Activated T-cell treated with anti-CD3 and anti-CD28 coated beads, Interleukin-2, amount 50 U/mL, for 72 hours (primary cell): ENCODE measurements at places on chromosomes 2 and 18.

DNA sequence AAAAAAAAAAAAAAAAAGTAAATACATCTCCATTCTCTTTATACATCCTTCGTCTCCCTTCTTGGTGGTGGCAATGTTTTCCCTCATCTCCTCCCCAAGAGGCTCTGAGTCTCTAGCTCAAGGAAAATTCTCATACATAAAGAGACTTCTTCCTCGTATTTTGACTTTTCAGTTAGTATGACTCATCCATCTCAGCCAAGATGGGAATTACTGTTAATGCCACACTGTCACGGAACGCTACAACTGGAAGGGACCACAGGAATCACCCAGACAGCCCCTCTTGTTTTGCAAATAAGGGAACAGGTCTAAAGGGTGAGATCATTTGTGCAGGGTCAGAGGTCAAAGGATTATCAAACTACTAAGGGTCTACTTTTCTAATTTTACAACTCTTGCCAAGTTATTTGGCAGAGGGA lies 19.5 kb downstream of the NFE2L2 start:
- peaks cover 87% of the 10 kb centered on the region for H3K4me1 ChIP-seq
- H3K4me3 ChIP-seq = no peak overlapping the region
- H3K27me3 ChIP-seq = no peaks in the 10 kb centered on the region
- H3K36me3 ChIP-seq = peaks cover 11% of the 10 kb centered on the region
- H3K27ac ChIP-seq = peak overlapping the region; percentile 66
- no peak for DNase-seq

GRCh38 chr18:45637546-45638327 lies 22.5 kb downstream of the SLC14A2 start:
- no peak for DNase-seq
- no peaks in the 10 kb centered on the region for H3K27me3 ChIP-seq

DNA sequence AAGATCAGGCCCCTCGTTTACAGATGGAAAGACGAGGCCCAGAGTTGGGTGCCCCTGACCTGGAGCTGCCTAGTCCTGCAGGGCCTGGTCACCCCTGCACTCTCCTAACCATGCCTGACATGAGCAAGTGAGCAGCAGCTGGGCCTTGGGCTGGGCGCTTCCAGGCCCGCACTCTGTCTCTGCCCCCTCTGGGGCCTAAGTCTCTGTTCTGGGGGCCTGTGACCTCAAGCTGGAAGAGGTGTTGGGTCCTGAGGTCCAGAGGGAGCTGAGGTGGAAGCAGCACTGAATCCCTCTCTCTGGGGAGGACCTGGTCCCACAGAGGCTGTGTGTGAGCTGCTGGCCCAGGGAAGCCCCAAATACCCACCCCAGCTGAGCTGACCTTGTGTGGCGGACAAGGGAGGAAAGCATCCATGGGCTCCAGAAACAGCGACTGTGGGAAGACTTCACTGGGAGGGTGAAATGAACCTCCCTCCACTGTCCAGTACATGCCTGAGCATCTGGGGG lies 46.1 kb upstream of the GPC1 start:
- no peaks in the 10 kb centered on the region for H3K36me3 ChIP-seq
- no peak for DNase-seq
- H3K4me3 ChIP-seq = no peak overlapping the region
- no peaks in the 10 kb centered on the region for H3K27me3 ChIP-seq
- no peak overlapping the region for H3K27ac ChIP-seq

DNA sequence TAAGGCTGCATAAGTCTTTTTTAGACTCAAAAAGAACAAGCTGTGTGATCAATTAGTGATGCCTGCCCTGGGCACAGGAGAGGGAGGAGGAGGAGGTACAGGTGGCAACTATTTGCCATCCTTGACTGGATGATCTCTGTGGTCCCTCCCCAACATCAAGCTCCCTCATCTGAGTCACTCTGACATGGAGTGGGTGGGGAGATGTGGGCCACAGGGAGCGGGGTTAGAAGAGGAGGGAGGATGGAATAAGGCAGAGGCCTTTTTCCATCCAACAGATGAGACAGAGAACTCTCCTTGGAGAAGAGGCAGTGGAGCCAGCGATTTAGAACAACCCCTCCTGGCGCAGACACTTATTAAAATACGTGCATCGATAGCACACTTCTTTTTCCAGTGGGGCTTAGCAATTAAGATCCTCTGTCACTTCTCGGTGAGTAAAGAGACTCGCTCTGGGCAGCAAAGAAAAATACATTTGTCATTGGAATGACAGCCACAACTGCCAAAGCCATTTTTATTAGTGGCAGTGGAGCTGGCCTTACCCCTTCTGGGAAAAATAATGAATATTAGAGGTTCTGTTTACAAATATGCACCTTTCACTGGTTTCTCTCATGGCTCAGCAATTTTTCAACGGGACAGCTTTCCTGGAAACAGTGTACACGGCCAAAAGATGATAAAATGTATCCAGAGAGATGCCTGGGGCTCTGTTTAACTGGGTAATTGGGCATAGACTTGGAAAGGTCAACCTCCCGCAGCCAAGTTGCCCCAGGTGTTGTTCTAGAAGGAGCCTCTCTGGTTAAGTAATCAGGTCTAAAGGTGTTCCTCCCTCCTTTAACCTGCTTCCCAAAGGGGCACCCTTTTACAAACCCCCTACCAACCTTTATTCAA lies 238.4 kb upstream of the CXCR4 start:
- H3K4me1 ChIP-seq = peaks cover 74% of the 10 kb centered on the region
- DNase-seq = no peak
- H3K27ac ChIP-seq = no peak overlapping the region
- no peak overlapping the region for H3K4me3 ChIP-seq
- H3K27me3 ChIP-seq = no peaks in the 10 kb centered on the region

DNA sequence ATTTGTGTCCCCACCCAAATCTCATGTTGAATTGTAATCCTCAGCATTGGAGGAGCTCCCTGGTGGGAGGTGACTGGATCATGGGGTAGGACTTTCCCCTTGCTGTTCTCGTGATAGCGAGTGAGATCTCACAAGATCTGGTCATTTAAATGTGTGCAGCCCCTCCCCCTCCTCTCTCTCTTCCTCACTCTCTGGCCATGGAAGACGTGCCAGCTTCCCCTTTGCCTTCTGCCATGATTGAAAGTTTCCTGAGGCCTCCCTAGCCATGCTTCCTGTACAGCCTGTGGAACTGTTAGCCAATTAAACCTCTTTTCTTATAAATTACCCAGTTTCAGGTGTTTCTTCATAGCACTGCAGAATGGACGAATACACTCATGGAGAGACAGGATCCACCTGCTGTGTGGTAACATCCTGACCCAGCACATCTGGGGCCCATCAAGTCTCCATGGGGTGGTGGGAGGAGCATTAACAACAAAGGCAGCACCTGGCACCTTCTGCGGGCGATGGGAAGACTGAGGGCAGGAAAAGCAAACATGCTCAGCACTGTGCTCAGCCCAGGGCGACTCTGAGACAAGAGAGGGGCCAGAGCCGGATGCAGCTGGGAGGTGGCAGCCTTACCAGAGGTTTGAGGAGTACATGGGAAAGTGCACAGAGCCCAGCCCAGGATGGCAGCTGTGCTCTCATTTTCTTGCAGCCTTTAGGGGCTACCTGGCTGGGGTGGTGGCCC lies 16.2 kb upstream of the ALPP start:
- no peaks in the 10 kb centered on the region for H3K27me3 ChIP-seq
- H3K36me3 ChIP-seq = no peaks in the 10 kb centered on the region
- H3K4me1 ChIP-seq = peaks cover 21% of the 10 kb centered on the region
- no peak for DNase-seq
- H3K4me3 ChIP-seq = peak overlapping the region; percentile 42
- H3K27ac ChIP-seq = no peak overlapping the region

- no peaks in the 10 kb centered on the region for H3K36me3 ChIP-seq
- no peak overlapping the region for H3K27ac ChIP-seq
- H3K27me3 ChIP-seq = peaks cover 35% of the 10 kb centered on the region
Measured at GRCh38 chr18:75546964-75547363, 119.5 kb upstream of the SMIM21 start.

DNA sequence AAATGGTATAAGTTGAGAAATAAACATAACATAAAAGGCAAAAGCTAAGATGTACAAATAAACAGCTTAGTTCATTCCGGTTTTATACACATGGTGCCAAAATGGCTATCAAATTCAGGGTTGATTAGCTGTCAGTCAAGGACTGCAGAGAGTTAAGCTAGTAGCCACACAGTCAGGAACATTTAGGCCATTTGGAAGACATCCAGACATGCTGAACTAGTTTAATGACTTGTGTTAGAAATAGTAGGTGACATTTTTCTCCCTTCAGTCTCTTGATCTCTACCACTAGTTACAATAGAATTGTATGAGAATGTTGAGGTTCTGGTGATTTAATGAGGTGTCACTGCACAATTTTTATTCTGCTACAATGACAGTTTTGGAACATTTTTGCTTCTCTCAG lies 394.4 kb upstream of the SPHKAP start:
- no peaks in the 10 kb centered on the region for H3K4me1 ChIP-seq
- no peak overlapping the region for H3K27ac ChIP-seq
- H3K36me3 ChIP-seq = no peaks in the 10 kb centered on the region
- no peak overlapping the region for H3K4me3 ChIP-seq
- H3K27me3 ChIP-seq = no peaks in the 10 kb centered on the region

GRCh38 chr2:140600116-140600515 lies 1530.7 kb downstream of the LRP1B start:
- H3K36me3 ChIP-seq = no peaks in the 10 kb centered on the region
- no peaks in the 10 kb centered on the region for H3K4me1 ChIP-seq
- H3K27me3 ChIP-seq = no peaks in the 10 kb centered on the region
- H3K27ac ChIP-seq = no peak overlapping the region
- DNase-seq = no peak
- H3K4me3 ChIP-seq = no peak overlapping the region

GRCh38 chr2:67974559-67975430 lies 88.0 kb downstream of the C1D start:
- peaks cover 7% of the 10 kb centered on the region for H3K27me3 ChIP-seq
- H3K4me3 ChIP-seq = no peak overlapping the region
- H3K27ac ChIP-seq = no peak overlapping the region

GRCh38 chr2:102235042-102235473 lies 48.2 kb downstream of the IL1RL2 start:
- H3K36me3 ChIP-seq = peaks cover 6% of the 10 kb centered on the region
- peak overlapping the region; percentile 27 for H3K4me3 ChIP-seq
- no peak overlapping the region for H3K27ac ChIP-seq

DNA sequence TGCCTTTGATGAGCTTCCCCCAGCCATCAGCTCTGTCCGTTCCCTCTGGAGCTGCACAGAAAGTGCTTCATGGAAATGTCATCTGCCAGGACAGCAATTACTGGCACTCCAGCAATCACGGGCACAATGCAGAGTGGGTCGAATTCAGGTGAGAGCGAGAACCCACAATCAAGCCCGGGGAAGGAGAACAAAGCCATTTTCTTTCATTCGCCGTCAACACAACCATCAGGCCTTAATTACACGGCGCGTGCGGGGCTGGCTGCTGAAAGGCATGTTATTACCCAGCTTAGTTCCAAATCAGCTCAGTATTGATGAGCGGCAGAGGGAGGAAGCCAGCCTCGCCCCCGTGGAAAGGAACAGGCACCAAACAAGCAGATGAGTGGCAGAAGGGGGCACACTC lies 143.9 kb downstream of the MYT1L start:
- no peaks in the 10 kb centered on the region for H3K36me3 ChIP-seq
- no peak for DNase-seq
- H3K4me3 ChIP-seq = no peak overlapping the region
- H3K4me1 ChIP-seq = no peaks in the 10 kb centered on the region
- no peak overlapping the region for H3K27ac ChIP-seq
- H3K27me3 ChIP-seq = peaks cover 3% of the 10 kb centered on the region

DNA sequence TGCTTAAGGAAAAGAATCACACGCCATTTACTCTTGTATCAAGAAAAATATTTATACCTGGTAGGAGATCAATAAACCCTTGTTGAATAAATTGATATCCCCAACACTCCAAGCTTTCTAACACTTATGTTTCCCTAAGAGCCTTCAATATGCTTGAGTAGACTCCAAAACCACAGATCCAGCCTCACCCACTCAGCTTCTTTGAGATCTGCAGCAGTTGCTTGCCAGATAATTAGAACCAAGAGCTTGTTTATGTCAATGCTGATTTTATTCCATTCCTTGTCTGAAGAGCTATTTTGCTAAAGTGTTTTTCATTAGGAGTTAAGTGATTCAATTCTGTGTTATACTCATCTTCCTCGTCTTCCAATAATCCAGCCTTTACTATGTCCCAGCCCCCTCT lies 26.3 kb upstream of the CRIM1 start:
- no peak overlapping the region for H3K27ac ChIP-seq
- H3K4me3 ChIP-seq = no peak overlapping the region
- peaks cover 16% of the 10 kb centered on the region for H3K27me3 ChIP-seq

DNA sequence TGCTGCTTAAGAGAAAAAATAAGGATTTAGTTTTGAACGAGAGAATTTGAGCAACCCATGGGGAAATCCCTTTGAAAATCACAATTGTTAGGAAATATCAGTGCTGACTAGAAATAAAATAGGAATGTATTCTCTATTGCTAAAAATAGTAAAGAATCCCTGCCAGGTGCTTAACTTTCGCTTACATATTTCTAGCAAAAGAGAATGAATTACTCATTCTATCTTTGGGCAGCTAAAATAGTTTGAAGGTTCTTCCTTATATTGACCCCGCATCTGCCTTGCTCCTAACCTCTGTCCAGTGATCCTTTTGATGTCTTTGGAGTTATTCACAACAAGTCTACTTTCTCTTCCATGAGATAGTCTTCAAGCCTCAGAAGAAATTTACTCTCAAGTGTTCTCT lies 103.8 kb downstream of the PLCL1 start:
- no peak for DNase-seq
- H3K36me3 ChIP-seq = peaks cover 4% of the 10 kb centered on the region
- H3K27ac ChIP-seq = no peak overlapping the region
- H3K27me3 ChIP-seq = peaks cover 27% of the 10 kb centered on the region

GRCh38 chr2:43405829-43406228 lies 179.4 kb upstream of the ZFP36L2 start:
- no peak overlapping the region for H3K27ac ChIP-seq
- H3K4me1 ChIP-seq = peaks cover 41% of the 10 kb centered on the region
- DNase-seq = no peak
- no peaks in the 10 kb centered on the region for H3K27me3 ChIP-seq
- no peaks in the 10 kb centered on the region for H3K36me3 ChIP-seq

- no peak overlapping the region for H3K4me3 ChIP-seq
- H3K27ac ChIP-seq = no peak overlapping the region
- peaks cover 38% of the 10 kb centered on the region for H3K4me1 ChIP-seq
- no peak for DNase-seq
Measured at GRCh38 chr2:85314884-85315242, 12.9 kb downstream of the TGOLN2 start.

DNA sequence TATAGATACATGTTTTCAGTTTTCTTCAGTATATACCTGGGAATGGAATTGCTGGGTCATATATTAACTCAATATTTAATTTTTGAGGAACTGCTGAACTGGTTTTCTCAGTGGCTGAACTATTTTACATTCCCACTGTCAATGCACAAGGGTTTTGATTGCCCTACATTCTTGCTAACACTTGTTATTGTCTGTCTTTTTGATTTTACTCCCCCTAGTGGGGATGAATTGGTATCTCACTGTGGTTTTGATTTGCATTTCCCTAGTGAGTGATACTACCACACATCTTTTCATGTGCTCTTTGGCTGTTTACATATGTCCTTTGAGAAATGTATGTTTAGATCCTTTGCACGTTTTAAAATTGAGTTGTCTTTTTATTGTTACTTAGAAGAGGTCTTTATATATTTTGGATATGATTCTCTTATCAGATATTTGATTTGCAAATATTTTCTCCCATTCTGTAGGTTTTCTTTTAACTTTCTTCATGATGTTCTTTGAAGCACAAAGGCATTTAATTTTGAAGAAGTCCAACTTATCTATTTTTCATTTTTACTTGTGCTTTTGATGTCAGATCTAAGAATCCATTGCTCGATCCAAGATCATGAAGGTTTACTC lies 36.2 kb downstream of the ASB1 start:
- no peaks in the 10 kb centered on the region for H3K36me3 ChIP-seq
- DNase-seq = peak; percentile 27
- H3K27ac ChIP-seq = no peak overlapping the region
- no peaks in the 10 kb centered on the region for H3K4me1 ChIP-seq
